Hippocampal formation (tissue), 2 donors: ENCODE measurements at places on chromosomes 1 and 21.

- DNase-seq: no peak
These were observed 15.4 kb downstream of the TTC39A start for GRCh38 chr1:51314974-51315373.

DNA sequence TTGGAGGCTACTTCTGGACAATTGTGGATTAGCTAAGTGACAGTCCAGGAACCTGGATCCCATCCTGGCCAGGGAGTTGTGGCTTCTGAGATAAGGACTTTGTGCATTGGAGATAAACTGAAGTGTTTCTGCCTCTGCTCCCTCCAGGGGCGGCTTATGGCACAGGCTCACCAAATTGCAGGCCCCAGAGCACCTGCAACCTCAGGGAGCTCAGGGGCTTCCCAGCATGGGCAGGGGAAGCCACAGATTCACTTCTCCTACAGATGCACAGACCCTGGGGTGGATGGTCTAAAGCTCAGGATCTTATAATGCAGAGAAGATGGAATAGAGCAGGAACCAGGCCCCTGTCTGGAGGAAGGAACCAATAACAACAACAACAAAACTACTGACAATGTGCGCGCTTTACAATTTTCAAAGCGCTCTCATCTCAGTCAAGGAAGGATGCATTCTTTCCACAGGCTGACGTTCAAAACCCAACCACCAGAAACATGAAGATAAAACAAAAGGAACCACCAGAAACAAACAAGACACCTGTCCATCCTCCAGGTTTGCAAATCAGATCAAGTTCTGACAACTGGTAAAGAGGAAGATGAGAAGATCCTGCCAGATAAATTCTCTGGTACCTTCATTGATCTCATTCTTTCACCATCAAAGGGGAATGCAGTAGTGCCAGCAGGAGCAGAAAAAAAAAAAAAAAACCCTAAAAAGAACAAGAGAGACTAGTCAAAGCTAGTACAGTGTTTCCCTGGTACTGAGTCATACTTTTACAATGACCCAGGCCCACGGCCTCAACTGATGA lies 121.0 kb upstream of the IRF2BP2 start:
- DNase-seq: no peak

DNA sequence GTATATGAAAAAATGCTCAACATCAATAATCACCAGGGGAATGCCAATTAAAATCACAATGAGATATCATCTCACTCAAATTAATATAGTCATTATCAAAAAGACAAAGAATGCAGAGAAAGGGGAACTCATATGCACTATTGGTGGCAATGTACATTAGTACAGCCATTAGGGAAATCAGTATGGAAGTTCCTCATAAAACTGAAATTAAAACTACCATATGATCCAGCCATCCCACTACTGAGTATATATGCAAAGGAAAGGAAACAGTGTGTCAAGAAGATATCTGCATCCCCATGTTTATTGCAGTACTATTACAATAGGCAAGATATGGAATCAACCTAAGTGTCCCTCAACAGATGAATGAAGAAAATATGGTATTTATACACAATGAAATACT lies 32.1 kb upstream of the TEKT2 start:
- no peak for DNase-seq

- no peak for DNase-seq
These were observed 81.0 kb downstream of the HMGB4 start for GRCh38 chr1:33944846-33945245.

DNA sequence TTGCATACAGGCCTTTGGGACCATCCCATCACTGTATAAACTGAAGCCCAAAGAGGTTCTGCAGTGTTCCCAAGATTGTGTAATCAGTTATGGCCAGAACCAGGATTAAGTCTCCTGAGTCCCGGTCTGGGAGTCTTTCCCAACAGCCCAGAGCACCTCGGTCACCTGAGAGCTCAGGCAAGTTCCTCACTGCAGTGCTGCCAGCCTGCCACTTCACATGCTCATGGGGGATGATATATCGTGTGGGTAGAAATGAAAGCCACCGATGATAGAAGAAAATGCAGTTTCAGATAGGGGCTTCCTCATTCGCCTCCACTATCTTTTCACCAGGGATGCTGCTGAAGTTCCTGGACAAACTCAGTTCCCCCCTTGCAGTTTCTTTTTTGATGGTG lies 30.4 kb downstream of the FHAD1 start:
- no peak for DNase-seq

GRCh38 chr1:905811-906599 lies 17.7 kb upstream of the SAMD11 start:
- no peak for DNase-seq

GRCh38 chr1:74690909-74691308 lies 17.3 kb upstream of the ERICH3 start:
- no peak for DNase-seq

GRCh38 chr1:228851193-228851592 lies 115.9 kb downstream of the RHOU start:
- DNase-seq: no peak

DNA sequence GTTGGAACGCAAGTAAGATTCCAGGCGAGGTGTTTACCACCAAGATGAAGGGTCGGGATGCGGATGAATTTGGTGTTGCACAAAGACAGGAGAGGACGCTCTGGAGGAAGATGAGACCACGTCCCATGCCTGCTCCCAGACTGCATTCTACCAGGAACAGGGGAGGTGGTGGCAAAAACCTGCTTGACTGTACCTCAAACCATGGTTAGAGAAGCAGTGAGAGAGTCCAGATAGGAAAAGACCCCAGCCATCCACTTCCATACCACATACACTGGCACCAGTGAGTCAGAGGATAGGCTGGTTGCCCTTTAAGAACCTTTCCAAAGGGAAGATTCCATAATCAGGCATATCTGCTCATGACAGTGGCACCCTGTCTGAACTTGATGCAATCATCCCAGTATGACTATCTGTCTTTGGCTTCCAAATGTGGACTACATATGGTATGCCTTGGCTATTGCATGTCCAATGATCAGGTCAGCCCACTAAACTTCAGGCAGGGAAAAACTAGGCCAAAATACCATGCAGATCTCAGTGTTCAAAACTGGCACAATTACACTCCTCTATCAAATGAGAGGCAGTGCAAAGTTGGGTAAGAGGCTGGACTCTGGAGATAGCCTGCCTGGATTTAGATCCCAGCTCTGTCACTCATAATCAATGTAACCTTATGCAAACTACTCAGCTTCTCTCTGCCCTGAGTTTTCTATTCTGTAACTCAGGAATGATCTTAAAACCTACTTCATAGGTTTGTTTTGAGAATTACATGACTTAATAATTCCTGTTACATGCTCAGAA lies 20.6 kb downstream of the NPR1 start:
- no peak for DNase-seq

- DNase-seq: no peak
These were observed 44.7 kb downstream of the ABCG1 start for GRCh38 chr21:42263591-42264131.

- DNase-seq: no peak
These were observed 969 bp downstream of the CYP4A11 start for GRCh38 chr1:46940307-46940706.

- DNase-seq: no peak
These were observed 411.2 kb upstream of the USP24 start for GRCh38 chr1:55626326-55626725.

DNA sequence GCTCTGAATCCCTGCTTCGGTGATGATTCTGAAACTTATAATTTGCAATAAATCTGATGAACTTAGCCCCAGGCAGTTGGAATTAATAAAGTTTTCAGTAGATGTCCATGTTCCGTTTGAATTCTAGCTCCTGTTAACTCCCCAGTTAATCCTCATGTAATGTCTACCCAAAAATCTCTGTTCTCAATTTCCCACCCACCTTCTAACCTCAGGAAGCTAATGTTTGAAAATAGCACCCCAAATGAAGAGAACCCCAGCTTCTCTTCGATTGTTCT lies 3.6 kb downstream of the MYOG start:
- DNase-seq: no peak

GRCh38 chr1:111227434-111227833 lies at the start of gene CHI3L2:
TSS of gene CHI3L2 (plus strand) at chr1:111227713. CDS start at chr1:111227730, 17 bp downstream.
- DNase-seq: no peak

DNA sequence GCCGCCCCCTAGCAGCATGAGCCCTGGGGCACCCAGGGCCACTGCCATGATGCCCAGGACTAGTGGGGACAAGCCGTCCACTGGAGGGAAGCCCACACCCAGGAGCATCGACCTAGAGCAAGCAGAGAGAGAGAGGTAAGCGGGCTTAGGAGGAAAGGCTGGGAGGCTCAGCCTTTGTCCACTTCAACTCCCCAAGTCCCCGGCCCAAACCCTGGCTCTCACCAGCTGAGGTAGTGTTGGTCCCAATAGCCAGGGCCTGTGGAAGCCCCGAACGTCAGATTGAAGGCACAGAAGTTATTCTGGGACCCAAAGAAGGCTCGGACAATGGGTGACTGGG lies 2.4 kb downstream of the GLMP start:
- no peak for DNase-seq

- no peak for DNase-seq
These were observed 5.9 kb downstream of the DUSP10 start for GRCh38 chr1:221735999-221736398.

DNA sequence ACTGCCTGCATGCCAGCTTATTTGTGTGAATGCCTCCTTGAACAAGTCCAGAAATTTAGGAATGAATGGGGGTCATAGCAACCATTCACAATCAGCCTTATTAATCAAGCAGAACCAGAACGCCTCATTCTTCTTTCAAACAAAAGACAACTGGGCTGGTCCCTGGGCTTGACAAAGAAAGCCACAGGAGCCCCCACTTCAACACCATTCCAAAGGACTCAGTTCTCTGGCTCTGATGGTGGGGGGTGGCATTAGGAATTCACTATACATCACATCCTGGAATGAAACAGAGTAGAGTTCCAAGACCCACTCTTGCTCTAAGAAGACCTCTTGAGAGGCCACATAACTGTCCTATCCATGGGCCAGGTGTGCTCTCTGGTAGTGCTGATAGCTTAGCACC lies 186.6 kb upstream of the ST6GALNAC5 start:
- DNase-seq: no peak

- no peak for DNase-seq
These were observed 21.3 kb downstream of the MIIP start for GRCh38 chr1:12040457-12041051.

DNA sequence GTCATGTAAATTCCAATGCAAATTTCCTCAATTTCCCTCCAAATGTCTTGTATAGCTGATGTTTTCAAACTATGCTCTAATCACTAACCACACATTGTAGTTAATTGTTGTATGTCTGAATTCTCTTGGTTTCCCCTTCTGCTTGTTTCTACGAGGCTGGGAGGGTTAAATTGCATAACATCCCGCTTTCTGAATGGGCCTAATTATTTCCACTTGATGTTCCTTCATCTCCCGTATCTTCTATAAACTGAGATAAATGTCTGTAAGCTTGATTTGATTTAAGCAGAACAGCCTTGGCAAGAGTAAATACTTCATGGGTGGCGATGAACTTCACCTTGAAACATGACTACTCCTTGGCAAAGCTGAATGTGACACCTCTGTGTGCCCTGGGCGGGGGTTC lies 72.2 kb downstream of the SERINC2 start:
- no peak for DNase-seq

- DNase-seq: peak; percentile 72
These were observed 57.9 kb upstream of the FMOD start for GRCh38 chr1:203408486-203409481.

- DNase-seq: no peak
These were observed 55.4 kb downstream of the STUM start for GRCh38 chr1:226603858-226604559.

- no peak for DNase-seq
These were observed 198.4 kb upstream of the VAMP3 start for GRCh38 chr1:7572654-7573152.

GRCh38 chr1:59577774-59578173 lies 237.0 kb upstream of the HOOK1 start:
- no peak for DNase-seq

- DNase-seq: no peak
These were observed 227.9 kb downstream of the KCNT2 start for GRCh38 chr1:196380316-196380715.

DNA sequence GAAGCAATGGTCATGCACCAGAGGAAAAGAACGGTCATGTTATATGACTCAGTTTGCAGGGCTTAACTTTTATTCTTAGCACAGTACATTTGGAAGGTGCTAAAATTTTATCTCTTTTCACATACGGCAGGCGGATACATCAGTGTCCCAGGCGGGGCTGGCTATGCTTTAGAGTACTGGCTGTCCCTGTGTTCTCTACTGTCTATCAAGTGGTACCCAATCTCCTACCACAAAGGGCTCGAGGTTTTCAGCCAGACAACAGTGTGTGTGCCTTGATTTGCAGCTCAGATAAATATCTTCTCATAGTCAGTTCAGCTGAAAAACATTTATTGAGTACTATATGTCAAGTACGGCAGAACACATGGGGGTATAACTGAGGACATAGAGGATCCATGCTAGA lies 65.3 kb downstream of the URB2 start:
- no peak for DNase-seq

GRCh38 chr1:117683571-117684285 lies 77.9 kb downstream of the TENT5C start:
- no peak for DNase-seq

- DNase-seq: no peak
These were observed 259.4 kb downstream of the FAF1 start for GRCh38 chr1:50700621-50701020.

DNA sequence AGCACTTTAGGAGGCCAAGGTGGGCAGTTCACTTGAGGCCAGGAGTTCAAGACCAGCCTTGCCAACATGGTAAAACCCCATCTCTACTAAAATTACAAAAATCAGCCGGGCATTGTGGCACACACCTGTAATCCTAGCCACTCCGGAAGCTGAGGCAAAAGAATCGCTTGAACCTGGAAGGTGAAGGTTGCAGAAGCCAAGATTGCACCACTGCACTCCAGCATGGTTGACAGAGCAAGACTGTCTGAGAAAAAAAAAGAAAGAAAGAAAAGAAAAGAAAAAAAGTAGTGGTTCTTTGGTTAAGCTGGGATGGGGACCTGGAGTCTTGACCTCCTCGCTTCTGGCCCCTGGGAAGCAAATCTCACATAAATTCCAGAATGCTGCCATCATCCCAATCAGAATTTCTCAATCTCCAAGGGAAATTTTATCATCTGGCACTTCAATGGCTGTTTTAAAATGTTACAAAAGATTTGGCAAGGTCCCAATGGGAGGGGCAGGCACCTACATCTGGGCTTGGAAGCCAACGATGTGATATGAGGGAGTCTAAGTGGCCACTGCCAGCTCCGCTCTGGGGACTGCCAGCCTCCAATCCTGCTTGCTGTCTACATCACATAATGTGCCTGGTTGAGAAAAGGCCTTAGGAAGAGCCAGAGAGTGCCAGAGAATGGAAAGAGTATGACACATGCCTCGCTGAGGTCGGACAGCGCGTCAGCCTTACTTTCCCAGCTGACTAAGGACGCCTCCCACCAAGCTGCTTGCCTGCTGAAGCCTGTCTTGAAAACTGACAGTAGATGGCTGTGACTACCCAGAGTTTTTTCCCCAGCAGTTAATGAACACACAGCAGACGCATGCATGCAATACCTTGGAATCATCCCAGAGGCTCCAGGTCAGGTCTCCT lies 42.1 kb upstream of the SRP9 start:
- DNase-seq: no peak
